AG09309 (cell line): ENCODE measurements at places on chromosomes 3 and 15.

DNA sequence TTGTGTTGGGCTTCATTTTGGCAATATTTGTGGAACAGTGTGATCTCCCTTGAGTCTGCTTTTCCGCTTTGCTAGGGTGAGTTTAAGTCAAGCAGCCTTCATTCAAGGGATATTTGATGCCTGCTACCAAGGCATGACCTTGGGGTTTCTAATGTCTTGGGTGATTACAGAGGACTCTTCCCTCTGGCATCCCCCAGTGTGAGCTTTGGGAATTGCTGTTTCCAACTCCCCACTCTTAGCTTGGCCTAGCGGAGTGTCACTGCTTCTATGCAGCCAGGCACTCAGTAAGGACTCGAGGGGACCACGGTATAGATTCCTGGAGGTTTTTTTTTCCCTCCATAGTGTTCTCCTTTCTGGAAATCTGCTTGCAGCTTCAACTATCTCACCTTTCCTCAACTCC is 21.1 kb downstream of the GCNT3 start:
- DNase-seq, result no peak

DNA sequence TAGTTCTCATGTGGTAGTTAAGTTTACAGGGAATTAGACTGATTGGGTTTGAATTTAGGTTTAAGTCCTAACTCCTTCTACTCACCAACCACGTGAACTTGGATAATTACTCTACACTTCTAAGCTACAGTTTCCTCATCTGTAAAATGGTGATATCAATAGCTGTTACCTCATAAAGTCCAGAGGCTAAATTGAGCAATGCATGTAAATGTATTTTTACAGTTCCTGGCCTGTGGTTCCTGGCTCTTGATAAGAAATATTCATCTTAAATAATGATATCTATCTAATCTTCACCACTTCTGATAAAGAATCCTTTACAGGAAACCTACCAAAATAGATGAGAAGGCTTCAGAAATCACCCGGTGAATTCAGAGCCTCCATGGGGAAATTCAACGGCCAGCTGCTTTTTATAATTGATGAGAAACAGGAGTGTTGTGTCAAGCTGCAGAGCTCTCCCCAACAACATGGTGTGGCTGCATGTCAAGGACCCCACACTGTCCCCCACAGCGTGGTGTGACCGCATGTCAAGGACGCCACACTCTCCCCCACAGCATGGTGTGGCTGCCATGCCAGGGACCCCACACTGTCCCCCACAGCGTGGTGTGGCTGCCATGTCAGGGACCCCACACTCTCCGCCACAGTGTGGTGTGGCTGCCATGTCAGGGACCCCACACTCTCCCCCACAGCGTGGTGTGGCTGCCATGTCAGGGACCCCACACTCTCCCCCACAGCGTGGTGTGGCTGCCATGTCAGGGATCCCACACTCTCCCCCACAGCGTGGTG is 80.8 kb upstream of the PEX5L start:
- DNase-seq, result no peak

GRCh38 chr3:73448761-73449301 is 175.9 kb downstream of the PDZRN3 start:
- DNase-seq, result no peak

DNA sequence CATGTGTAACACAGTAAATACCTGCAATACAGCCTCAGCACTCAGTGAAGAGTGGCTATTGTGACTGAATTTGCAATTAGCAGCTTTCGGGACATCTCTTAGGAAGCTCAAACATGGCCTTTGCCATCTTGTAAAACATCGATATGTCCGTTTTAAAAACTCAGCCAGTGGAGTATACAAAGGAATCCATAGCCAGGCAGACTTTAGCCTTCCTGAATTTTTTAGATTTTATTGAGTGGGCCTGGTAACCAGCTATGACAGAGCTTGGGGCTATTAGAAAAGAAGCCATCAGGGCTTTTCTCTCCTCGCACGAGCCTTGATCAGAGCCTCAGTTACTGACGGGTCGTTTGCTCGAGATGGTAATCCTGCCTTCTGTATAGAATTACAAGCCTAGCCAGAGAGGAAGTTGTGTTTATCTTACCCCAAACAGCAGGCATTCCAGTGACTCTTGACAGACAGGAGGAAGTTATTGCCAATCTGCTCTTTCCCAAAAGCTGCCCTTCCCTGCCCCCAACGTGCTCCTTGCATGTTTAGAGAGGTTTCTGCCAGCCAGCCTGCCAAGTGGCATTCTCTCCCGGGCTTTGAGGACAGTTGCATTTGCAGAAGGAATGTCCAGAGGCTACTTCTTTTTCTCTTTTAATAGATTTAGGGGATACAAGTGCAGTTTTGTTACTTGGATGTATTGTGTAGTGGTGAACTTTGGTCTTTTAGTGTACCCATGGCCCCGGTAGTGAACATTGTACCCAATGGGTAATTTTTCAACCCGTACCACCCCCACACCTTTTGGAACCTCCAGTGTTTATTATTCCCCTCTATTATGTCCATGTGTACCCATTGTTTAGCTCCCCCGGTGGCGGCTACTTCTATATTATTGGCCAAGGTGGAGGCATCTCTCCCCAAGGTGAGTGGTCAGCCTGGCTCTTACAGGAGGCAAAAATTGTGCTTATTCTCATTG is 40.6 kb downstream of the ITPR1 start:
- DNase-seq, result no peak

DNA sequence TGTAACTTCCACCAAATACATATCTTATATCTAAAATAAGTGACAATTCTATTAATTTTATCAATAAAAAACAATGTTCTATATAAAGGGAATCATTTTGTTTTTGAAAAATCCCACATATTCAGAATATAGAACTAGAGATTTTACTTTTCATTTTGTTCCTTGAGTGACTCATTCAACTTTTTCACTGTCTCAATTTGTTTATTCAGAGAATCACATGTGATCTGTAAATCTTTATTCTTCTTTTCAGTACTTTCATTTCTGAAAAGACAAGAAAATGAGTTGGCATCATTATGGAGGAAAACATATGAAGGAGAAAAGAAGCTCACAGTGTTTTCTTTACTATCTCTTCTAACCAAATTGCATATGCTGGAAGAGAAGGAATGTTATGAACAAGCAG is 35.0 kb downstream of the CIP2A start:
- DNase-seq, result no peak

GRCh38 chr15:74696398-74696729 is 540 bp upstream of the EDC3 start:
- no peak for DNase-seq

DNA sequence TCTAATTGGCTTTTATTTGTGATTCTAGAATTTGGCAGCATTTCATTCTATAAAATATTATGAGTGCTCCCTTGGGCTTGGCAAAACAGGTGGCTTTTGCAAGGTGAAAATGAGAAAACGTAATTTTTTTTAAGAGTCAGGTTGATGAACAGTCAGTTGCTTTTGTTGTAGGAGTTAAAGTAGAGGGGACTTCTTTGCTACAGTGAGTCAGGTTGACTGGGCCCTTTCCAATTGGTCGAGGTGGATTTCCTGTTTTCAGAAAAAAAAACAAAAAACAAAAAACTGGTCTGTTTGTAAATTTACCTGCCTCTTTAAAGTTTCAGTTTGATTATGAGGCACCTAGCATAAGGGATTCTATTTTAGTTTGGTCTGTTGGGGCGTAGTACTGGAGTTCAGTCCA is 1469.4 kb upstream of the GBE1 start:
- no peak for DNase-seq

DNA sequence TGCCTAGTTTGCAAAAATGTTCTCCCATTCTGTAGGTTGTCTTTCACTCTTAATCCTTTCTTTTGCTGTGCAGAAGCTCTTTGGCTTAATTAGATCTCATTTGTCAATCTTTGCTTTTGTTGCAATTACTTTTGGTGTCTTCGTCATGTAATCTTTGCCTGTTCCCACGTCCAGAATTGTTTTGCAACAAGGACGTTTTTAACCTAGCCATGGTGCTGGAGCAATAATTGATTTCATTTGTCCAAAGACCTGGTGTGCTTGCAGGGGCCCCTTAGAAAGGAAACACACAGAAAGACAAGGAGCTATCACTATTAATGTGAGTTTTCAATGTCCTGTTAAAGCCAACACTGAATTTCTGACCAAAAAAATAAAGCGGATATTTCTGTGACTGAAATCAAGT is 89.1 kb upstream of the GALNT15 start:
- DNase-seq, result no peak

- DNase-seq, result no peak
These were observed 325.5 kb downstream of the CHST2 start for GRCh38 chr3:143445118-143445517.

DNA sequence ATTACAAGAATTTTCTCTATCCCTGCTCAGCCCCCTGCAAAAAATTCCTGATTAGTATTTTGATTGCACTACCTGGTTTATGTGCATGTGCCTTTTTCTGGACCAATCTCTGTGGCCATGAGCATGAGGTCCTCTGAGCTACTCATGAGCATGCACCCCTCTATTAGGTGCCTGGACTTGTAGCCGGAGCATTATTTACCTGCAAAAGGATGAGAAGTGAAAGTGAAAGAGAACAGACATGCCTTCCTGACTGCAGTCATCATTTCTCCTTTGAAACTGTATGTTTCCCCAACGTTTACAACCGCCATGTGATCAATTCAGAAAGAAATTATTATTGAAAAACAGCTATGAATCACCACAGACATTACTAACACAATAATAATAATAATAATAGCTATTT is 1008.8 kb downstream of the ROBO2 start:
- DNase-seq, result no peak

DNA sequence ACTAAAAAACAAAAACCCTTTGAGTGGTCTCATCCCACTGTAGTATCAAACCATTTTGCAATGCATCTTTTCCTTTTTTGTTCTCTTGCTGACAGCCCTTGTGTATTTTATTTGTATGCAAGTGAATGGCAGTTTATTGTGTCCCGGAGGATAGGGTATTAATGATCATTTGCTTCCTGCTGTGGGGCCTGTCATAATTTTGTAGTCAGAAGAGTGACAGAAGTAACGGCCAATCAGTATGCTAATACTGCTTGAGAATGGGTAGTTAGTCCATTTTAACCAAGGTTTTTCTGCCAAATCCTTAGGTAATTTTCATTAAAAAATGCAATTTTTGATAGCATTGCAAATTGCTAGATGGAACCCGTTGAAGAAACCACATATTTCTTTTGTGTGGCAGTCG is 75.5 kb upstream of the PLSCR5 start:
- DNase-seq, result no peak

DNA sequence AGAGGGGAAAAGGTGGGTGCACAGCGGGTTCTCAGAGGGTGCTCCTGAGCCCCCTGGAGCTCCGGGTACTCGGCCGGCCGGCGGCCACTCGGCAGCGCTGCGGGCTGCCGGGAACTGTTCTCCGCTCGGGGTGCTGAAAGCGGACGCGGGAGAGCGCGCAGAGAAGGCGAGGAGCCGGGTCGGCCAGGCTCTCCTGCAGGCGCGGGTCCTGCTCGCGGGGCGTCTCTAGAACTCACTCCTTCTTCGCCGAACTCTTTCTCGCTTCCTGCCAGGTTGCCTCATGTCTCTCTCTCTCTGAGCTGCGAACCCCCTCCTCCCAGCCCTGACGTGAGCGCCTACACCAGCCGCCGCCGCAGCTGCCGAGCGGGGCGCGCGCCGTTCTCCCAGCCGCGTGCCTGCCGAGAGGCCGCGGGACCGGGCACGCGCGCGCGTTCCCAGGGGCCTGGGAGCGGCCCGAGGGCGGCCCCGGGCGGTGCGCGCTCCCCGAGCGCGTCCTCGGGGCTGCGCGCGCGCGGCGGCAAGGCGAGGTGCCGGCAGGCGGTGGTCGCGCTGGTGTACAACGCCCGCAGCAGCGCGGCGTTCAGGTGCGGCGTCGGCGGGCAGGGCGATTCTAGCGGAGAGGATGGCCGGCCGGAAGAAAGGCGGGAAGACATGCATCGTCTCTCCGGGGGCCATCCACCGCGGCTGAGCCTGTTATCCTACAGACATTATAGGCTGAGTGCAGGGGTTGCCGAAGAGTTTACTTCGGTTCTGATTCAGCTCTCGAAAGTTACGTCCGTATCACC is at the start of gene PEX5L:
Gene PEX5L, minus strand, starts transcription at position 267 of the 785 bp plus-strand sequence. CDS start 338 bp downstream, outside the sequence.
- DNase-seq, result no peak

DNA sequence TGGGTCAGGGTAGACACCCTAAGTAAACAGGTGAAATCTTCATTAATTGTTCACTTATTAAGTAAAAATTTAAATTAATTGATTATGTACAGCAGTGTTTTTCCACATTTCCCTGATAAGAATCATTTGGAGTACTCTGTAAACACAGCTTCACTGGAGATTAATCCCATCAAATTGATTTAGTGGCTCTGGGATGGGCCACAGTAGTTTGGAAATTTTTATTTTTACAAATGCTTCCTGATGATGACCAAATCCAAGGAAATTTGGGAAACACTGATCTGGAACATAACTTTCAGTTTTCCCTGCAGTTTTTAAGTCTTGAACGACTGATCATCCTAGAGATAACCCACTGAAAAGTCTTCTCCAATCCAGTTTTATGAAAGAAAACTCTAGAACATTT is 18.8 kb upstream of the RPLP1 start:
- DNase-seq, result no peak

DNA sequence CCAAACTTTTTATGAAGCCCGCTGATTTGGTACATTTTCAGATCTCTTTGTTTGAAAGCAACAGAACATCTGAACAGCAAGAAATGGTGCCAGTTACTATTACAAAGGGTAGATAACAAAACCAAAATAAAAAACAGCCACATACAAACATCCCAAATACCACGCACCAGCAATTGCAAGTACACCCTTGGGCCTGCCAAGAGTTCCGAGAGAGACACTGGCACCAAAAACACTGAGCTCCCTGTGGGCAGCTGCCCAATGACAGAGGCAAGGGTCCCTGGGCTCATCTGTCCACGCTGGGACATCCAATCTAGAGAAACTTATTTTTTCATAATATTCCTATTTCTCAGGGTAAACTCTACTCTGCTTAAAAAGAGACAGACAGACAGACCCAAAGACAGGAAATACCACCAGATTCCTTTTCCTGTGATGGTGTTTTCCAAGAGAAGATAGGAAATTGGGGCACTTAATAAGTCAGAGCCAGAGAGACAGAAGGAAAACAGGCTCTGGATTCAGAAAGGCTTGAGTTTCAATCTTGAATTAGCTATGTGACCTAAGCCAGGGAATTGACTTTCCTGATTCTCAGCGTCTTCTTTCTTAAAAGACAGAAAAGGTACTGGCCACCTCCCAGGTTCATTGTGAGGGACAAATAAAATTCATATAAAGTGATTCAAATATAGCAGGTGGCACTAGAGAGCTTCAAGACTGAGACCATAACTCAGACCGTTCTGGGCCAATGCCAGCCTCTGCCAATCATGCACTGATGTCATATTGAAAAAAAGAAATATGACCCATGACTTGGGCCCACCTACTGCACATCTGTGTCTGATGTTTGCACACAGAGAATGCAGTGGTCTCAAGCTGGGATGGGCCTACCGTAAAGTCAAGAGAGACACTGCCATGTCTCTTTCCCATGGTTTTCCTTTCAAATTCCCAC is 61.3 kb downstream of the FOXP1 start:
- DNase-seq, result no peak

DNA sequence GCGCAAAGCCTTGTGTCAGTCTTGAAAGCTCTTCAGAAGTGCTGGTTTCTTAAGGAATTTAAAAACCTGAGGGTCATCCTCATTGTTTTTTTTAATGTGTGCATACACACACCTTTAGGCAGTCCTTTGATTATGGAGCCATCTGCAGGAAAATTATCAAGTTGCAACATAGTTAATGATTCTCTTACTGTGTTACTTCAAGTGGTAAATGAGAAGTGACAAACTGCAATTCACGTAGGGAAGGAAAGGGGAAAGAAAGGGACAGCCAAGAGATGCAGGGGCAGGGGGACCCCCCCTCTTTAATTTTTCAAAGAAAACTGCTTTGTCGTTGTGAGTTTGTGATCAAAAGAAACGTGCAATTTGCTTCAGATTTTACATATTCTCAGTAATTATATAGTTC is 162.4 kb upstream of the CGNL1 start:
- DNase-seq, result no peak
